ENCODE measurements at places on chromosomes 3 and 15.

DNA sequence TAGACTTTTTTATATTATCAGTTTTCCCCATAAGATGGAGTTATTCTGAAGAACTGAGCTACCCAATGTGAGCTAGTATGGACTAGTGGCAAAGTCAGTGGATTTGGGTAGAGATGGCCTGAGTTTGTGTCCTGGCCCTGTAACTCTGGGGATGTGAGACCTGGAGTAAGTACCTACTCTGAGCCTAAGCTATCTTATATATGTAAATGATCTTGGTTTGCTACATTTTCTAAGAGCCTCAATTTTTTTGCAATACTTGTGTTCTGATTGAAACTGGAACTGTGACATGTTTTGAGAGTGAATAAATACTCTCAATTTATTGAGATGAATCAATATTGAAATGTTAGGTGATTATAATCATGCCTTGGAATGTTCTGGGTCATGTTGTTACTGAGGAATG, 73.6 kb downstream of the ZNF621 start:
- DNase-seq = no peak

GRCh38 chr3:24088782-24089181, 143.7 kb downstream of the NR1D2 start:
- DNase-seq = no peak

DNA sequence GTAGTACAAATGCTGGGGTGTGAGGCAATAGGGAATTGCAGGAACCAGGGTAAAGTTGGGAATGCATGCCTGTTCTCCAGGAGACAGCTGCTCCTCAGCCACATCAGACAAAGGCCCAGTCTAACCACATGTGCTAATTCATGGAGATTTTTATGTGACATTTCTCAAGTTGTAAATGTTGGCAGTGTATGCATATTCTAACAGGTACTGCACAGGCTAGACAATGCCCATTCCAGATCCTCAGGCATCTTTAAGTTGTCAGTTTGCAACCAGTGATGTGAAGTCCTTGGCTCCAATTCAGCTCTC, 84.9 kb downstream of the EEFSEC start:
- DNase-seq = no peak

DNA sequence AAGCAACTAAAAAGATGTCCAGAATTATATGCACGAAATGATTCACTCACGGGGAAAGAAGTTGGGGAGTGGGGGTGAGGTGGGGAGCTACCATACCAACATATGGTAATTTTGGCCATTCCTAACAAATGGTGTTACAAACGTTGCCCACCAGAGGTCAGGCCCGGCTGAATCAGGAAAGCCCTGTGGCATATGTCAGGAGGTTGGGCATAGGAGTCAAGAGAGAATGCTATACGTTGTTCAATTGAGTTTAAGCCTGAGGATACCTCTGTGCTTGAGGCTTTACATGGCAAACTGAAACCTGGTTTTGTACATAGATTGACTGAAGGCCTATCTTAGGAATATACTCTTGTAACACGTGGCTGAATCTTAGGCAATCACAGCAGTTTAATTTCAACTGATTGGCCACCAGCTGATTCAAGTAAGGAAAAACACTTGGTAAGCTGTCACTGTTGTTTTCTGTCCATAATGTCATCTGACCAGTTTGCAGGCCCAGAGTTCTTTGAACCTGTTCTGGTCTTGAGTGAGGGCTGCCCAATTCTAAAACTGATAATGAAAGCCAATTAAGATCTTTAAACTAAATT, 23.4 kb upstream of the SLC2A2 start:
- no peak for DNase-seq

DNA sequence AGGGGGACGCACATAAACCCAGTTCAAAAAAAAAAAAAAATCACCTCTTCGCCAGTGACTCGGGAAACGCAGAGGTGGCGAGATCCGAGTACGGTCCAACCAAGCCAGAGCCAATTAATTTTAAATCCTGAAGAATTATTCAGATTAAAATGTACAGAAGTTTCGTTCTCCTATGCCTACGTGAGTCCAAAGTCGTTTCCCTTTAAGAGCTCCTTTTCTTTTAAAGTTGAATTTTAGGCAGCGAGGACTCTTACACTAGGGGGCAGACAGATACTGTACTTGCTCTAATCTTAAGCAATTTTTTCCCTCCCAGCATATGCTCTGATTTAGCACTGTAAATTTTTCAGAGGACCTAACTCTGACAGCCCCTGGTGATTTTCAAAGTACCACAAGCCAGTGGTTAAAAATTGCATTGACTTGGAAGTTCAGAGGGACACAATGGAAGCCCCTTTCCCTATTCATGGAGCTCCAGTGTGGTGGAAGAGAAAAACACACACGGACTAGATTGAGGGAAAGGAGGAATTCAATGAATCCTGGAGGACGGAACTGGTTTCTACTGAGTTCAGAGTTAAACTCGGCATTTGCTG, 3.3 kb upstream of the NR2F2 start:
- DNase-seq = no peak
